ENCODE measurements at places on chromosomes 4 and X.

DNA sequence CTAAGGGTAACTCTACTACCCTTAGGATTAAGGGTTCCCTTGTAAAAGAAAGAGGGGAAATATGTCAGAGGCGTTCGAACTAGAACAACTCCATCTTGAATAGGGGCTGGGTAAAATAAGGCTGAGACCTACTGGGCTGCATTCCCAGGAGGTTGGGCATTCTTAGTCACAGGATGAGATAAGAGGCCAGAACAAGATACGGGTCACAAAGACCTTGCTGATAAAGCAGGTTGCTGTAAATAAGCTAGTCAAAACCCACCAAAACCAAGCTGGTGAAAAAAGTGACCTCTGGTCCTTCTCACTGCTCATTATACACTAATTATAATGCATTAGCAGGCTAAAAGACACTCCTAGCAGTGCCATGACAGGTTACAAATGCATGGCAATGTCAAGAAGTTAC, 922.0 kb downstream of the DMD start:
- DNase-seq = no peak

- no peak for DNase-seq
Observed at GRCh38 chrX:51148848-51149247, 183.8 kb upstream of the NUDT10 start.

DNA sequence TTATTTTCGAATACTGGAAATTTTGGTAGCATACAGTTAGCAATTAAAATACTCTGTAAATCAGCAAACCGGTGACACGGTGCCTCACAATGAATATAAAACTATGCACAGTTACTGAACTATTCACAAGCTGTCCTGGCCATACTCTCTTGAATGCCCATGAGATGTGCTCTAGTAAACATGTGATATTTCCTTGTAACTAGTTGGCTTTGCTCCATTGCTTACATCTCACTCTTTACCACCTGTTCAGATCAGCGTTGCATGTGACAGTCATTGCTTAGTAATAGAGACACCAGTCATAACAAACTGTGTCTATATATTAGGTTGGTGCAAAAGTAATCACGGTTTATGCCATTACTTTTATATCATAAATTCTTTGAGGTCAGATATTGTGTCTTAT, 897.9 kb upstream of the FTHL17 start:
- no peak for DNase-seq

- no peak for DNase-seq
Observed at GRCh38 chr4:54423066-54423465, 194.0 kb downstream of the PDGFRA start.

DNA sequence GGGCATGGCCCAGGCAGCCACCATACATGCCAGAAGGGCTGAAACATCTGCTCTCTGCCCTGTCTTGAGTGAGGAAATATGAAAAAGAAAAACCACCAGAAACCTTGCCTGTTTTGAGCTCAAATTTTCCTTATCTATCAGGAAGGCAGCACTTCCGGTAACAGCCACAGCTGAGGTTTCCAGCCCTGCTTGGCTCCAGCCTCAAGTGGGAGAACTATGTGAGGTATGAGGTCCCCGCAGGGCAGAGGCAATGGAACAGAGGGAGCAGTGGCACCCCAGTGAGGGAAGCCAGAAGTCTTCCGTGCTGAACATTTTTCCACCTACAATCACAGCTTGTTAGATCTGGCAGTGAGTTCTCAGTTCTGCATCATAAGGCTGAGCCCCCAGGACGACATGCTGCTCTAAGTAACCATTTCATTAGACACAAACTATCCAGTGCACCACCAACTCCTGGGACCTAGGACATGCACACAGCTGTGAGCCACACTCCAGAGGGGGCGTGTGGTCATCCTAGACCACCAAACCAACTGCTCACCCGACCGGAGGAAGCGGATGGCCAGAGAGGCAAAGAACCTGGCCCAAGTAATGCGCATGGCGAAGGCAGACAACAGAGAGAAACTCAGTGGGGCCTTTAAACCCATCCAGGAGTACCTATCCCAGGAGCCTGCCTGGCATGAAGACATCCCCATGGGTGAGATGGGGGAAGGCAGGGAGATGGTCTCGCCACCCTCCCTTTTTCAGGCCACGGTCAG, 22.6 kb downstream of the WDR1 start:
- no peak for DNase-seq

DNA sequence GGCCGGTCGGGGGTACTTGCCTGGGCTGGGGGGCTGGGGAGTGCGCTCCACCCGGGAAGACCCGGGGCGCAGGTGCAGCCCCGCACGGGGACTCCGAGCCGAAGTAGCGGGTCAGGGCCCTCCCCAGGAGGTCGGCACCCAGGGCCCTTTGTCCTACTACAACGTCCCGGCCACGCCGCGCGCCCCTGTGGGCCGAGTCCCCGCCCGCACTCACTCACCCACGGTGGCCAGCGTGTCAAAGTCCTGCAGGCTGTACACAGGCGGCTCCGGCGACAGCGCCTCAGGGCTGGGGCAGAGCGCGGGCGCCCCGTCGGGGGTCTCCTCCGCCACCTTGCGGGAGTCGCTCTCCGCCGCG, 602 bp downstream of the PRKX start:
- peak; percentile 35 for DNase-seq

GRCh38 chr4:16197876-16198665, 28.2 kb downstream of the TAPT1 start:
- no peak for DNase-seq

GRCh38 chr4:175906384-175906783, 94.3 kb upstream of the GPM6A start:
- no peak for DNase-seq

DNA sequence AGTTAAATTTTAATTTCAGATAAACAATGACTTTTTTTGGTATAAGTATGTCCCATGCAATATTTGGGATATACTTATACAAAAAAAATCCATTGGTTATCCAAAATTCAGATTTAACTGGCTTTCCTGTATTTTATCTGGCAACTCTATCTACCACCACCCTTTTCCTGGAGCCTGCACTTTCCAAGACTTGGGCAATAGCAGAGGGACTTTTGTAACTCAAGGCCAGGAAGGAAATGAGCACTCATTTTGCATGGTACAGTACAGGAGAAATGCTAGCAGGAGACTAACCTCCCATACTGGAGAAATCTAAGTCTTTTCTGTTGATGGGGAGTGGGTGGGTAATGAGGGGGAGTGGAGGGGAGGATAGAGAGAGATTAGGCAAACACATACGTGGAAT, 37.7 kb upstream of the PLAC1 start:
- no peak for DNase-seq
